ENCODE measurements at places on chromosomes 3 and 15.

GRCh38 chr3:49721596-49721895 is 2.1 kb upstream of the AMIGO3 start:
- no peak for DNase-seq

GRCh38 chr15:78216276-78217104 is 17.9 kb downstream of the ACSBG1 start:
- DNase-seq = no peak

GRCh38 chr15:72086920-72087648 is 30.9 kb downstream of the MYO9A start:
- DNase-seq = no peak

- DNase-seq = peak; percentile 79
Observed at GRCh38 chr3:16665282-16665741, 60.1 kb upstream of the DAZL start.

DNA sequence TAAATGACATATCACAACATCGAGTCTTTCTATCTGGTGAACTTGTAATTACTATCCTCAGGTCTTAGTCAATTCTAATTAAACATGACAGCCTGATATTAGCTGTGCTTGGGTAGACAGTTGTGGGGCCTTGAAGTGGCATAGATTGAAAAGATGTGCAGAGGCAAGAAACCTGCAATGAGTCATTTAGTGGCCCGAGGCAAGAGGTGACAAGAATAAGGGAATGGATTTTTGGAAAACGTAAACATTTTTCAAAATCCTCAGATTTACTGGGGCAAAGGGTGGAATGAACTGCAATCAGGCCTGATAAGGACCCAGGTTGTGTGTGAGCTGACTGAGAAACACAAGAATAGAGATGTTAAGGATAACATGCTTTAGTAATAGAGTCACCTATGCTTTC is 29.5 kb upstream of the ULK4 start:
- DNase-seq = no peak

- DNase-seq = peak; percentile 78
Observed at GRCh38 chr3:68876112-68876713, 56.1 kb downstream of the TAFA4 start.

DNA sequence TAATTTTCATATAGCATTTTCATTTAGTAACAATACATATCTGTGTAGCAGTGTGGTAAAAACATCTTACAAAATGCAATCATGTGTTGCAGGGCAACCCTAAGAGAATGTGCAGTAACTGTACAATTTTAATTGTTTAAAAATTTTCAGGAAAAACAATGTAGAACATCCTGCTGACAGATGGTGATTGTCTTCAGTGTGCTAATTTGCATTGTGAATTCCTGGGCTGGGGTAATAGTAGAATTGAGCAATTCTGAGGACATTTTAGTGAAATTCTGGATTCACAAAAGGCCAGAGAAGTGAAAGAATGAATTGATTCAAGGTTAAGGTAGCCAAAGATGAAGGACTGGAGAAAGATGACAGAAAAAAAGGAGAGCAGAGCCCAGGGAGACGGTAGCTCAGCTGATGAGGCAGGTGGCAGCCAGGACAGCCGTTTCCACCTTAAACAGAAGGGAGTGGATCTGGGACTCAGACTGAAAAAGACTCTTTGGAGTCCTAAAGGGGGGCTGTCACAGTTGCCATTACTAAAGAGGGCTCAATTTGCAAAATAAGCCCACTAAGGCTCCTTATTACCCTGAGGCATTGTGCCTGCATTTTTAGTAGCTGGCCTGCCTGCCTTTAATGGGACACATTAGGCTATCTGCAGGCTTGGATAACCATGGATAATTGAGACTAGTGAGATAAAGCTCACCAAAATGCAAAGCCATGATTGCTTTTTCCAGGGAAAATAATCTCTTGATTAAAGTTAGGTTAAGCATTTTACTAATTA is 8.6 kb downstream of the MAP3K13 start:
- no peak for DNase-seq

GRCh38 chr3:73479325-73479724 is 145.4 kb downstream of the PDZRN3 start:
- DNase-seq = no peak

DNA sequence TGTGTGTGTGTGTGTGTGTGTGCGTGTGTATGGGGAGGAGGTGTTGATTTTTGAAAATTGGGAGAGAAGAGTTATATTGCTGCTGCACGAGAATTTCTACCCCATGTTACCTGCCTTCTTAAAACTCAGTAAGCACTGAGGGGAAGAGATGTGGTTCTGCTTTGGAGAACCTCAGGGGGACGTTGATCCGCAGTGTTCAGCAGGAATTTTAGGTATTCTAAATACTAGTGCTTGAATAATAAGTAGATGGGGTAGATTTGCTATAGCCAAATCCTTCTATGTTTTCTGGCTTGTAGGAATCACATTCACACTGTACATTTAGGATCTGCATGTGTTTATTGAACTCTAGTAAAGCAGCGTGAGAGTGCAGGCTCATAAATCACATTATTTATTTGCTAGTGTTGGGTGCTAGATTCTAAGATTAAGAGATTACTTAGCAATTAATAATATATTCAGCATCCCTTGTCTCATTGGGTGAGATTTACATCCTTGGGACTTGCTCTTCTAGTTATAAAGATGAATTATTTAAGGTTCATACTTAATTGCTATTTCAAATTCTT is 268.1 kb downstream of the MFSD1 start:
- DNase-seq = no peak

DNA sequence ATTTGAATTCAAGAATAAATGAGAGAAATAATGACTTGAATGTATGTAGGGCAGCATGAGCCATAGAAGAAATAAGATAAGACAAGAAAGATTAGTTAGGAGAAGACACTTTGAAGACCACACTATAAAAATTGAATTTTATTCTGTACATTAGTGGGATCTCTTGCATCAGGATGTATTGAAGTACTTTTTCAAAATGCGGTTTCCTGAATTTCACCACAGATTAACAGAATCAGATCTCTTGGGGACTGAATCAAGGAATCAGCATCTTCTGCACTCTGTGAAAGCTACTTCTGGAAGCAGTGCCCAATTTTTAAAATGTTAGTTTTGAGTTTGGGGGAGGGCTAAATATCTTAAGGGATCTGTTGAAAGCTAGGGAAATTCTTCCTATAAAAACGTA is 763.9 kb upstream of the GOLIM4 start:
- DNase-seq = no peak

GRCh38 chr3:148439254-148439822 is 258.4 kb upstream of the AGTR1 start:
- no peak for DNase-seq

DNA sequence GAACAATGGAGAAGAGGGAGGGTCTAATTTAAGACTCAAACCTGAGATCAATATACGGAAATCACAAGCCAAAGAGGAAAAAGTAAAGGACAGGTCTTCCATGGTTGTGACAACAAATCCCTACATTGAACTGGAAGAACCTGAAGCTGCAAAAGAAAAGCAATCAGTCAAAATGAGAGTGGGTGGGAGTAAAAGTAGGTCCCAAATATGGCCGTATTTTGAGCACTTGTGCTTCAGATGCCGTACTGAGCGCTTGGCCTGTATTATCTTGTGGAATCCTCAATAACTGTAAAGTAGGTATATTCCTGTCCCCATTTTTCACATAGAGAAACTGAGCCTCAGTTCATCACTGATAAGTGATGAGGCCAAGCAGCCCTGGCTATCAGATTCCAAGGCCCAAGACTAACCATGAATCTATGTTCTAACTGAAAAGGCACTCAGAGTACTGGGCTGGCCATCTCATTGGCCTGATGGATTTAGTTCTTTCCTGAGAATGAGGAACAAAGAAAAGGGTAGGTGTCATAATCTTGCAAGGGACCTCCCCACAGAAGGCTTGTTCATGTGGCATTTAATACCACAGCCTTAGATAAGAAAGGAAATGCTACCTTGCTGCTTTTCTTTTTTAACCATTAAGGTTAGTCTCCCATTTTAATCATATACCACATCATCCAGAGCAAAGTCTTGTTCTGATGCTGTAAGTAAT is 52.5 kb downstream of the LRRN1 start:
- no peak for DNase-seq

DNA sequence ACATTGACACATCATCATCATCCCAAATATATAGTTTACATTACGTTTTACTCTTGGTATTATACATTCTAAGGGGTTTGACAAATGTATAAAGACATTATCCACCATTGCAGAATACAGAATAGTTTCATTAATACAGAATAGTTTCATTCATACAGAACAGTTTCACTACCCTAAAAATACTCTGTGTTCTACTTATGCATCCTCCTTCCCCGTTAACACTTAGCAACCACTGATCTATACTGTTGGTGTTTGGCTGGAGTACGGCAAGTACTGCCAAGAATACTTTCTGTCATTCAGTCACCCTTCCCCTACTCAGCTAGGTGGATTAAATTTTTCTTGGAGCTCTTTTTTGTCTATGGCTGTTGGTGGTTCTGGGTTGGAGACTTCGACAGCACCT is 33.4 kb downstream of the LEKR1 start:
- DNase-seq = no peak

DNA sequence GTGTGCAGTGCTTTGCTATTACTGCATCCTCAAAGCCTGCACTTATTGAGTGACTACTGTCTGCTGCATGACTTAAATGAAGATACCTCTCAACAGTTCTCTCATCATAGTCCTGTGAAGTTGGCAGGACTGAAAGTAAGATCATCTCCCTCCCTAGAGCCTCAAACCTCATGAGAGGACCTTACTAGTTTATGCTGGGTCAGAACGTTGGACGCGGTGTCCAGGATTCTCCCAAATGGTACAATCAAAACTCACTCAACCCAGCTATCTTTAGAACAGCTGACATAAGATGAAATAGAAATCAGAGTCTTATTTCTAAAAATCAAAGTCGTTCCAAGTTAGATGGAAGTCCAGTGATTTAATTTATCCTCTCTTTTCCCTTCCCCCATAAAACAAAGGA is 219.7 kb downstream of the PDZRN3 start:
- no peak for DNase-seq

- no peak for DNase-seq
Observed at GRCh38 chr3:149292666-149293065, 40.8 kb downstream of the TM4SF18 start.

- no peak for DNase-seq
Observed at GRCh38 chr15:31338318-31338878, 11.8 kb downstream of the KLF13 start.

- DNase-seq = peak; percentile 52
Observed at GRCh38 chr15:39429898-39430357, 151.0 kb upstream of the THBS1 start.

- no peak for DNase-seq
Observed at GRCh38 chr3:194111336-194111735, 24.6 kb upstream of the HES1 start.

- no peak for DNase-seq
Observed at GRCh38 chr3:106172780-106173179, 304.0 kb upstream of the CBLB start.

- DNase-seq = no peak
Observed at GRCh38 chr3:156383441-156384025, 171.4 kb downstream of the SSR3 start.

DNA sequence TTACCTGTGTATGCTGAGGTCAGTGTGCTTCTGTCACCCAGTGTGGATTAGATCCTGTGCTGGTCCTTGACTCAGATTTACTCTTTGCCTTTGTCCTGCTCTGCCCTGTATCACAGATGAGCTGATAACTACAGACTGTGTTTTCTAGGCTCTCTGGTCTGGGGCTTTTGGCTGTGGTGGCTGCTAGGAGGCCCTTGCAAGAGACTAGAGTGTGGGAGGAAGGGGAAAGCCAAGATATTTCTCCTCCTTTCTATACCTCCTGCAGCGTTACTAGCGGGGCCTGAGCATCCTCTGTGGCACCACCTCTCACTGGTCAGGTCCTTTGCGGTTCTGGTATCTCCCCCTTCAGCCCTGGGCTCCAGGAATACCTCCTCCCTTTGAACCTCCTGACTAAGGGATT is 282.3 kb upstream of the TBC1D5 start:
- DNase-seq = no peak

GRCh38 chr15:84035399-84035766 is 200.2 kb upstream of the GOLGA6L4 start:
- peak; percentile 50 for DNase-seq

DNA sequence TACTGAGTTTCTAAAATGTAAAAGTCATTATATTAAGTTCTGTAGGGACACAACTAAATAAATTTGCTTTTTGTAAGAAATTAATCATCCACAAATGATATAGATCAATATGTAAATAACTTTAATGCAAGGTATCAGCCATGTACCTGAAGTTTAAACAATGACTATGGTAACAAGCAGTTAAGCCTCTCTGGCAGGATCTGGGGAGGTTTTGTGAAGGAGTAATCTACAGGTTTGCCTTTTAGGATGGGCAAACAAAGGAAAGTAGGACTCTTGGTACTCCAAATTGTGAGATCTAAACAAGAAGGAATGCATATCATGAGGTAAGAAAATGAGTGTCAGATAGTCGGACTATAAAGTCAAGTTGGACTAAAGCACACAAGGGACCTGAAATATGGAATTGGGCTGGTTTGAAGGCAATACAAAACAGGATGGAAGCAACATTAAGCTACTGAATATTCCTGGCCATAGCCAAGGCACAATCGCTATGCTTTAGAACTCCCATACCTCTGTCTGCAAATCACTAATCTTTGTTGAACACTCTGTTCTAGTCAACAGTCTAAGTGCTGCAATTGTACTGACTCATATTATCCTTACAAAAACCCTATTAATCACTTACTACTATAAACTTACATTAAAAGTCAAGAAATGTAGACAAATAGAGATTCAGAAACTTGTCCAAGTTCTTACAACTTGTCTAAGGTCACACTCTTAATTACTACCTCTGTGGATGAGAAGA is 412.8 kb downstream of the DIPK2A start:
- no peak for DNase-seq

DNA sequence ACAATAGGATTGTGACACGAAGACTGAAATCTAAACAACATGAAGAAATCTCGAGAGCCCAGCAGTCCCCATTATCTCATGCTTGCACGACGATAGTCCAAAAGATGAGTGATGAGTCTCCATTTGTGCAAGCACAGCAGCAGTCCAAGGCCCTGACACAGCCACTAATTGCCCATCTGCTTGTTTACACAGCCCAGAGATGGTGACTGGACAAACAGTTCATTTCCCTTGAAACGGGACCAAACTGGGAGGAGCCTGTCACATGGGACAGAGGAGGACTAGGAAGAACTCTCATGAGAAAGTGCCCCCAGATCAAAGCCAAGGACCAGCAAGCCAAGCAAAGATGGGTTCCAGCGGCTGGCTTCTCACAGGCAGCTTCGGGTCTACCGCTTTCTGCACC is 121.0 kb downstream of the GREM1 start:
- peak; percentile 69 for DNase-seq

DNA sequence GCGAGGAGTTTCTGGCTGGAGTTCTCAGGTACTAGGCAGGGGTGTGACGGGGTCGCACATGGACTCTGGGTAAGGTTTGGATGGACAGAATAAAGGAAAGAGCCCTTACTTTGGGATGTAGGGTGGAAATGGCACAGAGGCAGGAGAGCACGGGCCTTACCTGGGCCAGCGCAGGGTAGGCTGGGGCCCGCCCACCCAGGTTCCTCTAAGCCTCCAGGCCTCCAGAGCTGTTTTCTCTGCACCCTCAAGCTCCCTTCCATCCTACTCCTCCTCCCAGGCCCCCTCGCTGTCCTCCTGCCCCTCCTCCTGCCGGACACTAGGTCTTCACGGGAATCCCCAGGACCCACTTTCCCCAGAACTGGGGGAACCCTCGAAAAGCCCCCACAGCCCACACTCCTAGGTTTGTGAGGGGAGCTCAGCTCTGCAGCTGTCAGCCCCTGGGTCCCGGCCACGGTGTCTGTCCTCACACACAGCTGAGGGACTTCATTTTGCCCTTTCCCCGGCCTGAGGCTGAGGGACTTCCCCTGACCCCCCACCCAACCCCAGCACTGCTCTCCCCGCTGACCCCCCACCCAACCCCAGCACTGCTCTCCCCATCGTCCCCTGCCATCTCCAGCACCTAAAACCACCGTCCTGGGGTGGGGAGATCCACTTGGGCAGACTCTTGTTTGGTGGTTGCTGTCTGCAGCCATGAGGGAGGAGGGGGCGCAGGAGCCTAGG is 53.0 kb upstream of the PCSK6 start:
- DNase-seq = no peak

Data from kidney capillary endothelial cell (primary cell).